ENCODE measurements at places on chromosomes 3 and 15.

- DNase-seq = no peak
Measured at GRCh38 chr3:169241991-169242707, 421.4 kb downstream of the MECOM start.

GRCh38 chr15:39752991-39753390 lies 29.6 kb downstream of the FSIP1 start:
- no peak for DNase-seq

DNA sequence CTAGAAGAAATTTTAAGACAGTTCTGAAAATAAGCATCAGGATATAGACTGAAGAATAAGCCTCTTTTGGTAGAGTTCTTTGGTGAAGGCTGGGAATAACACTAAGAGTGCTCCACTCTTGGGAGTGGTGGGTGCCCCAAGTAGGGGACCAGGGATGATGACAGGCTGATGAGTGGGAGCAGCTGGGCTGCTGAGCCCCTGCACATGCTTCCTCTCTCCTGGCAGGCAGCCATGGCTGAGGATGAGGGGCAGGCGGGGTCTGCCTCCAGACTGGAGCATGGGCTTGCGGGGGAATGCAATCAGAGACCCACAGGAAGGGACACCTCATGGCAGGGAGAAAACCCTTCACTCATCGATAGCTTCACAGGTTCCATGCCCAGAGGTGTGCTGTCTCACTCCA lies 72.6 kb upstream of the RORA start:
- DNase-seq = no peak

DNA sequence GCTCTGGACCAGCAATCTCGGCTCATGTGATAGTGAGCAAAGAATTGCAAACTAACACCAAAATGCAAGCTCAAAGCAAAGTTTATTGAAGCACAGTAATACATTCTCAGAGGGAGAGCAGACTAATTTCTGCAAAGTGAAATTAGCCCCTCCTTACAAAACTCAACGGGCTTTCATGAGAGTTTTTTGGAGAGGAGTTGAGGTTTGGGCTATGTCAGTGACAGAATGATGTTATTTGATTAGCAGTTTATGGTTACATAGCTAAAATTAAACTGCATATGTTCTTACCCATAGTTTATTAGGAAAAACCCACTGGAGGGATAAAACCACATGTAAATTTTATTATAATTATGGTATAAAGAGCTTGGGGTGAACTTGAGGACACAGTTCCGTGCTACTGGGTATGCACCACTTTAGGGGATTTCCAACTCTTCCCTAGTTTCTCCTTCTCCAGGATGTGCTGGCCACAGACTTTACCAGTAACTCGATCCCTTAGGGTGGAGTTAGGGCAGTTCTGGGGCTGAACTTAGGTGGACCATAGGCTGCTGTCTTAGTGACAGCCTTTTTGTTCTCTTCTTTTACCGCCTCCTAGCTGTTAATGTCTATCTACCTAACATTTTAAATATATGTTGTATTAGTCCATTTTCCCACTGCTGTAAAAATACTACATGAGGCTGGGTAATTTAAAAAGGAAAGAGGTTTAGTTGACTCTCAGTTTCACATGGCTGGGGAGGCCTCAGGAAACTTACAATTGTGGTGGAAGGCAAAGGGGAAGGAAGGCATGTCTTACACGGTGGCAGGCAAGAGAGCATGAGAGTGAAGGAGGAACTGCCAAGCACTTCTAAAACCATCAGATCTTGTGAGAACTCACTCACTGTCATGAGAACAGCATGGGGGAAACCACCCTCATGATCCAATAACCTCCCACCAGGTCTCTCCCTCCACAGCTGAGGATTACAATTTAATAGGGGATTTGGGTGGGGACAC lies 8.9 kb upstream of the AADACL2 start:
- DNase-seq = no peak

DNA sequence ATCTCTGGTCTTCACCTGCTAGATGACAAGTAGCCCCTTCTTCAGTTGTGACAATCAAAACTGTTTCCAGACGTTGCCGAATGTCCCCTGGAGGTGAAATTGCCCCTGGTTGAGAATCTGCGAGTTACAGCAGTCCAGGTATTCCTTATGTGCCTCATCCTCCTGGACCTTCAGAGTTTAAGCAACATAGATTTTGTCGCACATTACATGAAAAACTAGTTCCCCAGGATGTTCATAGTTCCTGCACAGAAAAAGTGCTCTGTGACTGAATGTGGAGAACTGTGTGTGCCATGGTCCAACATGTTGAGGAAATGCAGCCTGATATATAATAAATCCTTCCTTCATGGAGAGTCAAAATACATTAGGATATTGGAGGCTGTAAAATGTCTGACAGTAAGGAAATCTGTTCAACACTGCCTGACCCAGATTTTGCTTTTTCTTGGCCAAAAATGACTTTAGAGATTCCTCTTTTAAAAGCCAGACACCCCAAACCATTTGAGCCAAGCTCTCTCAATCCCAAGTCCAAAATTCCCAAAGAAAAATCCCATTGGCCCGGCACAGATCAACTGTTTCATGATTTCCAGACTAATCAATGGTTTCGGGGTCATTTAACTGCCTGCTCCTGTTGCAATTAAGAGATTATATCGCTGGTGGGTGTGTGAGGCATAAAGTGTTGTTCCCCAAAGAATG lies 20.4 kb upstream of the SHC4 start:
- DNase-seq = no peak

DNA sequence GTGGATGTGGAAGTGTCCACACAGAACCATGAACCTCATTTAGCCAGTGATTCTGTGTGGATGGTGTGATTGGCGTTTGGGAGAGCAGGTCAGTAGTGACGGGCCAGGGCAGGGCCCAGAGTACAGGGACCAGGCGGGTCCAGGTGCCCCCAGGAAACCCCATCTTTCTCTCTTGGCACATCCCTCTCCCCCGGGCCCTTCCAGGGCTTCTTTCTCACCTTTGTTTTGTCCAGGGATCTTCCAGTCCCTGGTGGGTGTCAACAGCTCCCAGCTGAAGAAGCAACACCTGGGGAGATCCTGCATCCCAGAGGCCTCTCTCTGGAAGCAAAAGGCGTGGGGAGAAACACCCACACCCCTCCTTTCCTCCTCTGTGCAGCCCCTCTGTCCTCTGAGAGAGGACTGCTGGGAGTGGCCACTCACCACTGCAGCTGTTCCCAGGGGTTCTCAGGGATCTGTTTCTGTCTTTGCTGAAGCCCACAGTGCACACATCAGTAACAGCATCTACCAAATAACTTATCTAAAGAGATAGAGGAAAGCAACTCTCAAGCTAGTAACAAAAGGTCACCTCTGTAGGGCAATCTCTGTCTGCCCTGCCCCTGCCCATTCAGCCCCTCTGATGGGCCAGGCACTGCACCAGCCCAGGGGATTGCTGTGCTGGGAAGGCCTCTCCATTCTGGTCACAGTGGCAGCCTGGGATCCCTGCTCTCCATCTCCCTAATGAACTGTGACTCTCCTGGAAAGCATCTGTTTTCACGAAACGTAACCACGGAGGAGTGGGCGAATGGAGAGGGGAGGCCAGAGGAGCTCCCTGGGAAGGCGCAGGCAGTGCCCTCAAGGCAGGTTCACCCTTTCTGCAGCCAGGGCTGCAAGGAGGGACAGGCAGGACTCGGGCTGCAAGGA lies 98.3 kb upstream of the ALDH1A3 start:
- peak; percentile 1 for DNase-seq
